AG10803 (cell line): ENCODE measurements at places on chromosomes 11 and 22.

DNA sequence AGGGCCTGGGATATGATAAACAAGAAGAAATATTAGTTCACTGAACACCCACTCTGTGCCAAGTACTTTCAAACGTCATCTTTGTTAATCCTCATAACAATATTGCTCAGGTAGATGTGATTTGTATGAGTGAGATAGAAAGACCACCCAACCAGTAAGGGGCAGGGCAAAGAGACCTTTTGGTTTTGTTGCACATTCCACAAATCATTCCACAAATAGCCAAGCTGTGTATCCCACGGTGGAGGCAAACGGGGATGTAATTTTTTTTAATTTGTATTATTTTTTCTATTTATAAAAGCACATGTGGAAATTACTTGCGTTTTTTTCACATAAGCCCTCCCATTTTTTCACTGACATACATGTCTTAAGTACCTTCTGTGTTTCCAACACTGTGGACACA, 29.0 kb downstream of the LAYN start:
- DNase-seq: peak; percentile 68

DNA sequence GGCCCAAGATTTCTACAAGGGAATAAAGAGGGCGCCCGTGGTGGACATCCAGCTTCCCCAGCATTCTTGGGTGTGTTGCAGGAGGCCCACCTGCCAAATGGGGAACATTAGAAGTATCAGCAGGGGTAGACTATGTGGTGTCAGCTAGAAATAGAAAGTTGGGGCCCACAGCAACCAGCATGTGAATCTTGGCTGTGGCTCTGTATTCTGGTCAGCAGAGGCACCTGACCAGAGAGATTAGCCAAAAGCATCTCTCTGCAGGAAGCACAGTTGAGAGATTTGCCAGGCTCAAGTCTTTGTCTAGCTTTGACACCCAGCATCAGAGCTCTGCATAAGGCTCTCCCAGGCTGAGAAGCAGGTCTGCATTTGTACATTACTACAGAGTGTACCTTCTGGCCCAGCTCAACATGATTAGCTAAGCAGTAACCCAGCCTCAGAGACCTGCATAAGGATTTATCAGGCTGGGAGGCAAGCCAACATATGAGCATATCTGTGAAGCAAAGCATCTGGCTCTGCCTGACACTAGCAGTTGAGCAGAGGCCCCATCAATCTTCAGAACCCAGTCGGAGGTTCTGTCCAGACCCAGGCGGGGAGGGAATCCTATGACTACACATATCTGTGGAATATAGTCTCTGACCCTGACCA, 79.9 kb downstream of the MS4A13 start:
- no peak for DNase-seq

DNA sequence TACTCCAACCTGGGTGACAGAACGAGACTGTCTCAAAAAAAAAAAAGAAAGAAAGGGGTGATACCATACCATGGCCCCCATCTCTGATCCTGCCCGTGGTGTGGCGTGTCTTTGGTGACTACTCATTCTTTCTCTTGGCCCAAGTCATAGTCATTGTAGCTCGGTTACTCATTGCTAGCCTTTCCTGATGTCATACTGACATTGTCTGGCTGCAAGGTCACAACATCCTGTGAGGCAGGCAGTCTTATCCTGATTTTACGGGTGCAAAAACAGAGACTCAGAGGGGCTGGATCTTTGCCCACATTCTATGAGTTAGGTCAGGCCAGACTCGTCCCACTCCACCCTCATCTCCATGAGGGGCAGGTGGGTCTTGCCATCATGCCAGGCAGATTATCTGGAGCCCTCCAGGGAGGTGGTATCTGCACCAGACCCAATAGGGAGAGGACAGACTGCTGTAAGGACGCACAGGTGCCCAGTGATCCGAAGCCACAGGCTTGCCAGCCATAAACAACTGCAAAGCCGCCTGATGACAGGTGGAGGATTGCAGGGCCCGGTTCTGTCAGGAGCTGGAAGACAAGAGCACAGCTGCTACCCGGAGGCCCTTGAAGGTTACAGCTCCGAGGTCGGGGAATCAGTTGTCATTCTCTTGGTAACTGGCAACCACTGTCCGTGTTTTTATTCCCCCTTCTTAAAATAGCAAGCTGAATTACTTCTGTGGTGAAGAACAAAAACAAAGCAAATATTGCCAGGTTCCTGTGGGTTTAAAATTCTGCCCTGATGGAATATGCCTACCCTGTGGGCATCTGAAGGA, 13.8 kb downstream of the TOM1 start:
- peak; percentile 89 for DNase-seq

- DNase-seq: no peak
These were observed 42.8 kb downstream of the TRIM66 start for GRCh38 chr11:8639655-8640054.

GRCh38 chr22:19841641-19842392, 12.9 kb downstream of the GNB1L start:
- no peak for DNase-seq

DNA sequence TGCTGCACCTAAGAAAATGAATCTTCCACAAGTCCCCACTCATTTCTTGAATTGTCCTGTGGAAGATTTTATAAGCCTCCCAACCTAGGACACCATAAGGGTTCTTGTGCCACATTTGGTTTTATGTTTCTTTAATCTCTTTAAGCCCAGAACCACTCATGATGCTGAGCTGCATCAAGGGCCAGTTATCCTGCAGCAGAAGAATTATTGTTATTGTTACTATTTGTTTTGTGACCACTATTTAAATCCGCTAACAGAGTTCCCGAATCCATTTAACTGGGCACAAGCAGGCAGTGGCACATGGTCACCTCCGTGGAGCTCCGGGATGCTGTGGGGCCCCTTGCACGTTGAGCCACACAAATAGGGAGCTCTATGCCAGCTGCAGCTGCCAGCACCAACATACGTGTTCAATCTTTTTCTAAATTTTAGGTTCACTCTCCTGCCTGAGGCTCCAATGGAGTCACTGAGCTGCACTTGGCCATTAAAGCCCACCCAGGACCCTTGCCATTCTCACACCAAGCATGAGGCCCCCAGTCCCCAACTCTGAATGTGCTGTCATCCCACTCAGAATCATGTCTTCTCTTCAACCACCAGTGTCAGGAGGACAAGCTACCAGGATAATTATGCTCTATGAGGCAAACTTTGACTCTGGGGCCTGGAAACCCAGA, 60.6 kb downstream of the DGCR2 start:
- no peak for DNase-seq

- DNase-seq: no peak
These were observed 1.8 kb downstream of the TESMIN start for GRCh38 chr11:68749229-68750123.

DNA sequence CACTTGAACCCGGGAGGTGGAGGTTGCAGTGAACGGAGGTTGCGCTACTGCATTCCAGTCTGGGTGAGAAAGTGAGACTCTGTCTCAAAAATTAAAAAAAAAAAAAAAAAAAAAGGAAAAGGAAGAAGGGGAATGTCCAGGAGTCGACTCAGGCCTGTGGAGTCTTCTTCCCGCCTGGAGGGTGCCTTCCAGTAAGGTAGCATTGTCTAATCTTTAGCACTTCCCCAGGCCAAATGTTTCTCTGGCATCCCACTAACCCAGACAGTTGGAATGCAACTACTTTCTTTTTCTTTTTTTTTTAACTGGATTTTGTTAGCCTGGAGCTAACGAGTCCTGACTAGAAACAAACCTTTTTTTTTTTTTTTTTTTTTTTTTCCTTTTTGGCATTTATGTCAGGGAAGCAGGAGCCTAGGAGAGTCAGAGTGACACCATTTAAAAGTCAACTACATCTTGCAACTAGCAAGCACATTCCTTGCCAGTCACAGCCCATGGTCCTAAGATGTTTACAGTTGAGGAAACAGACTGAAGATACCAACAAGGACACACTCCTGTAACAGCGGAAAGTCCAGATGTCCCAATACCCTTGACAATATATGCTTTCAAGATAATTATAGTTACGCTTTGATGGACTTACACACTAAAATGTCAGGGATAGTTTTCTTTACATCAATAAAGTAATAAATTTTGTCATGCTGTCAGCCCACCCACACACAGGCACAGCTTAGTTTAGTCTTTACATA, 10.6 kb downstream of the PLET1 start:
- DNase-seq: peak; percentile 39

GRCh38 chr11:47488674-47489394, 39.9 kb upstream of the RAPSN start:
- no peak for DNase-seq

DNA sequence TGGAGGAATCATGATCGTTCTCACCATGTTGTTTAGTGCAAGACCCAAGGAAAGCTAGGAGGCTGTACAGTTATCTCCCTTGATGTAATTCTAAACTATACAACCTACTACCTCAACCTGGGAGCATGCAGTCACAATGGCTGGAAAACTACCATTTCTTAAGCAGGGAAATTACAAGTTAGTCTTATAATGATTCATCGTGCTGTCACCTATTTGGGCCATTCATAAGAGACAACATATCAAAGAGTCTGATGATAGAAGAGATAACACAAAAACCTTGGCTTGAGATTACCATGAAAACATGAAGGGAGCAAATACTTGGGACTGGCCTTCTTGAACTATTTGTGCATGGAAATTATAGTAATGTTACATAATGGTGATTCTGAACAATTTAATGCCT, 30.5 kb upstream of the BLID start:
- DNase-seq: no peak
